ENCODE measurements at places on chromosomes 12 and 14.
A peak's percentile ranks its signal among the peaks of the same experiment; 100 is the strongest.

GRCh38 chr14:53161758-53162435 is 8.8 kb upstream of the DDHD1 start:
- DNase-seq = no peak

DNA sequence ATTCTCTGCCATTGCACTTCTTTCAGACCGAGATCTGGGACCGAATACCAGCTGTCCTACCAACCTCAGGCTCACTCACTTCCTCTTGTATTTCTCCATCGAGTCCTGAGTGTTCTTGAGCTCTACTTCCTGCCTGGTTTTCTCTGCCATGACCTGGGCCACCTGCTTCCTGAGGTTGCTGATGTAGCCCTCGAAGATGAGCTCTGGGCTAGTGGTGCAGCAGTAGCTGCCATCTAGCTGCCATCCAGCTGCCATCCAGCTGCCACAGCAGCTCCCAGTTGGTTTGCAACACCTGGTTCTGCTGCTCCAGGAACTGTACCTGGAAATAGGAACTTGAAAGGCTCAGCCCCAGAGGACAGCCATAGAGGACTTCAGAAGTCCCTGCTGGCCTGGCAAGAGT is 15.0 kb upstream of the KRT73 start:
- DNase-seq = no peak

DNA sequence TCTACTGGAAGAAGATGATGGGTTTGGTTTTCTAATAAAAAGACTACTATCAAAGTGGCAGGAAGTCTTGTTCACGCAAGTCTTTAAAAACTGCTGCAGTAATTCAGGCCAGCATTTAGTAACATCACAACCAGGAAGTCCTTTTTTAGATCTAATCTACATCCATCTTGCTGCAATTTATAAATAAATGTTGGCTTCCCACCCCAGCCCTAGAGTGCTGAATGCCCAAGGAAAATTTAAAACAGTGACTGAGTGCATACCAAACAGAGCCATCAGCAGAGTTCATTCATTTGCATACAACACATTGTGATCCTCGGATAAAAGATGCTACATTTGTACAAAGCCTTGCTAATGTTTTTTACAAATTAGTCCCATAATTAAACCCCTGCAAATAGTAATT is 72.1 kb downstream of the PHLDA1 start:
- no peak for DNase-seq

DNA sequence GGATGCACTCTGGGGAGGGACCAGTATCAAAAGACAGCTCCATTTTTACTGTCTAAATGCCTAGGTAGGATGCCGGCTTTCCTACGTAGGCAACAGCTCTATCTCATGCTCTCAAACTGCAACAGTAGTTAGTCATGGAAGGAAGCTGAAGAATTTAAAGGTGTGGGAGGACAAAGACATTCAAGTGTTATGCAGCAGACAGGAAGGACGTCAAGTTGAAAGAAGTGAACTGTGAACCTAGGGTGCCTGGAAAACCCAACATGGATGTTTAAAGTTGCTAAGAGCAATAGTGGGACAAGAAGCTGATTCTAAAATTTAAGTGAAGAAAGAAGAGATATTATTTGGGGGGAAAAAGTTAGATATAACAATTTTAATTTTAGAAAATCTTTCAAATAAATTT is 5.9 kb downstream of the SEC23A start:
- no peak for DNase-seq

DNA sequence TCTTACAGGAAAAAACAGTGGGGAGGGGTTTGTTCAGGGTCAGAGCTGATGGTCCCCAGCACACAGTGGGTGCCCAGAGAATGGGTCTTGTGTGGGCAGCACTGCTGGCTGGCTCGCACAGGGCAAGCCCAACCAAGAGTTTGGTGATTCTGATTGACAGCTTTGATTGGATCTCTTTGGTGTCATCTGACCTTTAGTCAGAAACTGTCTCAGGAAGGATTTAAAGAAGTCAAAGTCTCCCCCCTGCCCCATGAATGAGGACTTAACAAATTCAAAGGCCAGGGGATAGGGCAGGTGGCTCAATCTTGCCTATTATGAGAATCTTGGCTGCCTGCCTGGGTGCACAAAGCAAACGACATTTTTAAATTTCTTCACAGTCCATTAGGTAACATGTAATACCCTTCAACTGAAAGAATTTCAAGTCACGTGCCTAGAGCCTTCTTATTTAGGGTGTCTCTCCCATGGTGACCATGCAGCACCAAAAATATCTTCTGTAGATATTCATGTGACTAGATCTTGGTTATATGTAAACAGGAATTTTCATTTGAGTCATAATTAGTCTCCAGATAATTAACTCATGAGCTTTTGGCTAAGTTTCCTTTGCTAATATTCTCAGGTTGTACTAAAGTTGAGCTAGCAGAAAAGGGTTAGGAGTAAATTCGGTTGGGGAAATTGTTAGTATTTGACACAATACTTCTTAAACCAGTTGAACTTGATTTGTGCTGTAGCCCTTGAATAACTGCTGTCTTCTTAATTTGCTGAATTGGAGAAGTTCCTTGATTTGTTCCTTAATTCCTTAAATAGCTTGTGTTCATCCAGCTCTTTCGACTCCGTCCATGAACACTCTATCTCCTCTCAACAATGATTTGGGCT is 54.5 kb upstream of the HECTD1 start:
- DNase-seq = peak; percentile 32

- DNase-seq = no peak
Measured at GRCh38 chr12:26799741-26800140, 33.3 kb downstream of the ITPR2 start.

DNA sequence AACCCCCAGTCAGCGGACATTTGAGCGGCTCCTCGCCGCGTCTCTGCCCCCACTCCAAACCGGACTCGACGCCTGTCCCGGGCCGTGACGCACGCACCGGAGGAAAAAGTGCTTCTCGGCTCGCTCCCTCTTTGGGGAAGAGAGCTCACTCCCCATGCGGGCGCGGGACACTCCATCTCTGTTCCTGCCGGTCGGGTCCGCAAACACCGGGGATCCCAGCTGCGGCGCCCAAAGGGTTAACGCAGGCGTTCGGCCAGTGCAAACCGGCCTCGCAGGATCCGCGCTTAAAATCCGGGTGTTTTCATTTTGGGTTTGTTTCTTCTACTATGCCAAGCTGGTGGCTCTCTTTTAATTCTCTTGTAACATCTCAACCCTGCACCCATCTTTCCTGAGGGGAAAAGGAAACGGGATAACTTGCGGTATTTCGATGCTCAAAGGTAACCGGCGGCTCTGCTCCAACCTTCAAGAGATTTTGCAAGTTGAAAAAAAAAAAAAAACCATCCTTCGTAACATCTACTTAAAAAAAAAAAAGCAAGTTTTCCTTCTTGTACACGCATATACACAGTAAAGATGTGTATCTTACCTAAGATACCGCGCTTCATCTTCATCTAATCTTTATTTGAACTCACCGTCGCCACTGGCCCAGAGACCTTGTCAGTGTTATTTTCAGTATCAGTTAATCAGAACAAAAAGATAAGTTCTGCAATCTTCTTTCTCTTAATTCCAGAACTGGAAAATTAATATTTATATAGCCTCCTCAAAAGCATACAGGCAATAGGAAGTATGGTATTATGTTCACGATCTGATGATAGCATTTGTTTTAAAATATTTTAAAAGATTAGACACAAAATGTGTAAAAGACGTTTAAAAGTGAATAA is 1.6 kb upstream of the ATP2B1 start:
- DNase-seq = no peak

DNA sequence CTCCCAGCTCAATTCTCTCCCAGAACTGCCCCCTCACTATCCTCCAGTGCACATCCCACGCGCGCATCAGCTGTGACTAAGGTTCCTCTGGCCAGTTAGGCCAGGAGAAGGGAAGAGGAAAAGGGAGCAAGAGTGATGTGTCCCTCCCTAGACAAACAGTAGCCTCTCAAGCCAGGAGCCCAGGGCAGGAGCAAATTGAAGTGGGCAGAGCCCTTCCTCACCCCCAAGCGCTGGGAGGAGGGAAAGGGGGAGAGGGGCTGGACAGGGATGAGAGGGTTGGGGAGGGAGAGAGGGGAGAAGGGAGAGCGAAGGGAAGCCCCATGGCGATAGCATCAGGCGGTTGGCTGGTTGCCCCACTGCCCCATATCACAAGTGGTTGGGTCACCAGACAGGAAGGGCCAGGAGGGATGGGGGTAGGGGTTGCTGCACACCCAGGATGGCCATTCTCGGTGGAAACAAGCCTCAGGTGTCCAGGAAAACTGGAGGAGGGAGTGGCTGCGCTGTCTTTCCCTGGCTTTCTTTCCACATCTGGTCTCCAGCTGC is 1.1 kb downstream of the CD63 start:
- peak; percentile 60 for DNase-seq

GRCh38 chr12:91778091-91778832 is 367.4 kb downstream of the BTG1 start:
- DNase-seq = no peak

GRCh38 chr12:55901881-55902490 is 25.7 kb downstream of the PYM1 start:
- DNase-seq = no peak

DNA sequence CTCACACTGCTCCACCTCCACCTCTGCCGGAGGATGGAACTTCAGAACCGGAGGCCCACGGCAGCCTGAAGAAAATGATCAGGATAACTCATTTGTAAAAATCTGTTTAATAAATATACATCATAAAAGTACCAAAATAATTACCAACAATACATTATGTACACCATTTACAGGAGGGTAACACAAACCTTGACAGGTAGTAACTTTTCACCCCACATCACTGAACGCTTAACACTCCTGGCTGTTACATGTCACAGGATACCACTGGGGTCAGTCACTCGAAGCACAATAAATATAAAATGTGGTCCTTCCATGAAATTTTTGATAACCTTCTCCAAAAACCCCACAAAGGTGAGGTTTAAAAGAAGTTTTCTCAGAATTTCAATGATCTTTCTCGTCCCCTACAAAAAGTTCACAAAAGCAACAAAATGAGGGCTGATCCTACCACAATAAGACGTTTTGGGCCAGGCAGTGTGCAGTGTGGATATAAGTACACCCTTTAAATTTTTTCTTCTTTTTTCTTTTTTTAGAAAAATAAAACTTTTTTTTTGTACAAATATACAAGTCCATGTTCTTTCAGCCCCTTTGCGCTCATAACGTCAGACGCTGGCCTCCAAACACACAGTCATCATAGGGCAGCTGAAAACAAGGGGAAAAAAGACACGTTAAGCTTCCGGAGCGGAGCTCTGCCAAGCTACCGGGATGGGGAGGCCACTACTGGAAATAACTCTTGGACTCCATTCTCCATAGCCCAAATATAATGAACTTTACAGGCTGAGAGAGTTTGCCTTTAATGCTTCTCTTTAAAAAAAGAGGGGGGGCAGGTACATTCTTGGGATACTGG is 2.9 kb downstream of the NFKBIA start:
- DNase-seq = no peak

GRCh38 chr12:104187446-104188155 is 28.0 kb upstream of the TXNRD1 start:
- DNase-seq = no peak

GRCh38 chr14:103155010-103155409 is 31.7 kb downstream of the TNFAIP2 start:
- peak; percentile 81 for DNase-seq

- no peak for DNase-seq
Measured at GRCh38 chr12:96334502-96334901, 65.7 kb downstream of the CDK17 start.

- DNase-seq = no peak
Measured at GRCh38 chr12:56929780-56930179, 4.4 kb downstream of the SDR9C7 start.

GRCh38 chr14:104393898-104394381 is 185.6 kb upstream of the C14orf180 start:
- no peak for DNase-seq

- DNase-seq = no peak
Measured at GRCh38 chr12:115801871-115802270, 475.6 kb downstream of the MED13L start.

- DNase-seq = no peak
Measured at GRCh38 chr14:99187858-99188257, 84.1 kb downstream of the BCL11B start.

DNA sequence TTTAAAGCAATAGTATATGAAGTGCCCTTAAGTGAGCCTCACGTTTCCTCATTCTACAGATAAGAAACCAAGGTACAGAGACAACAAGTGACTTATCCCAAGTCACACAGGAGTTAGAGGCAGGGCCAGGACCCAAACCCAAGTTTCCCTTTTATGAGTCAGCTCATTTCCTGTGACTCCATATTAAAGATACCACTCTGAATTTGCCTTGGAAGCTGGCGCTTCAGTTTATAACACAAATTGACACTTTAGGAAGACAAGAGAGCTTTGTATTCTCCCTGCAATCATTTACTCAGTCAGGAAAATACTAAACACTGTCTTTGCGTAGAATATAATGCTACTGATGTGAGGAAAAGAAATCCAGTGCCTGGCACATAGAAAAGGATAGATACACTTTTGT is 43.2 kb downstream of the MYBPC1 start:
- DNase-seq = no peak

DNA sequence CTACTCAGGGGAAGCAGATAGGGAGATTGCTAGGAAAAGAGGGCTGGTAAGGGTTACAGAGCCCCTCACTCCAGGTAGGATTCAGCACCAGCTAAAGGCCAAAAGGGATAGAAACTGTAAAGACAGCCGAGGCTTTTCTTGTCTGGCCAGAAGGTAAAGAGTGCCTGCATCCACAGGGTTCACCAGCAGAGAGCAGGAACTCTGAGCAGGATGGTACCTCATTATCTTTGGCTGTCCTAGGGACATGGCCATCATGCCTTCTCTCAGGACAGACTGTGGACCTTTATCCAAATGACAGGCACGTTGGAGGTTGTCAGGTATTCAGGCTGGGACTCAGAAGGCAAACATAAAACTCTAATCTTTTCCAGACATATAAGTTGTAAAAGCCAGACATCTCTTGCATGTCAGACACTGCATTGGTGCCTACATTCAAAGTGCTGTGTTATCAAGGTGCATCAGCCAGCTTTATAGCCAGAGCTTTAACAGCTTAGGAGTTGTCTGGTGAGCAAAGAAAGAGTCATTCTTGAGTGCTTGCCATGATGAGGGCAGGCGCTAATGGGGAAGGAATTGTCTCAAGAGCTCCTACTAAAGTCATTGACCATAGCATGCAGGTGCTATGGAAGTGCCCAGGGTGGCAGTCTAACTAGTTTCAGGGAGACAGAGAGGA is 89.5 kb downstream of the PELI2 start:
- no peak for DNase-seq

- peak; percentile 8 for DNase-seq
Measured at GRCh38 chr12:97283297-97283696, 179.3 kb upstream of the RMST start.

DNA sequence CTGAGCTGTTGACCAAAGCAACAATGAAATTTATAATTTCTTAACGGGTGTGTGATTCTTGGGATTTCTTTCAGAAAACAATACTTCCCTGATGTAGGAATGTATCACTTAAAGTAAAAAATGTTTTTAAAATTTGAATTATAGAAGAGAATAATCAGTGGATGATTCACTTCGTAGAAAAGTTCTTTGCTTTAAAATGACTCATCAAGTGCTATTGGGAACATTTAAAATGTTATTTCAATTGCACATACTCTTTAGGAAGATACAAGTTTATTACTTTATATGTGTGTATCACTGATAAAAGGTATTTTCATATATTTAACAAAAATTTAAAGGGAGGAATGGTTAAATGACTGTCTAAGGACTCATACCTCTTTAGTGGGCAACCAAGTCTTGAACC is 155.3 kb downstream of the PDE3A start:
- no peak for DNase-seq

- no peak for DNase-seq
Measured at GRCh38 chr14:77063571-77064171, 34.4 kb upstream of the CIPC start.

Measured in ACHN (cell line).